ENCODE measurements at places on chromosomes 3 and 15.

GRCh38 chr3:46132565-46132964 lies 75.5 kb downstream of the CCR1 start:
- no peak for DNase-seq

GRCh38 chr3:125641891-125642290 lies 46.6 kb upstream of the OSBPL11 start:
- DNase-seq, result no peak

DNA sequence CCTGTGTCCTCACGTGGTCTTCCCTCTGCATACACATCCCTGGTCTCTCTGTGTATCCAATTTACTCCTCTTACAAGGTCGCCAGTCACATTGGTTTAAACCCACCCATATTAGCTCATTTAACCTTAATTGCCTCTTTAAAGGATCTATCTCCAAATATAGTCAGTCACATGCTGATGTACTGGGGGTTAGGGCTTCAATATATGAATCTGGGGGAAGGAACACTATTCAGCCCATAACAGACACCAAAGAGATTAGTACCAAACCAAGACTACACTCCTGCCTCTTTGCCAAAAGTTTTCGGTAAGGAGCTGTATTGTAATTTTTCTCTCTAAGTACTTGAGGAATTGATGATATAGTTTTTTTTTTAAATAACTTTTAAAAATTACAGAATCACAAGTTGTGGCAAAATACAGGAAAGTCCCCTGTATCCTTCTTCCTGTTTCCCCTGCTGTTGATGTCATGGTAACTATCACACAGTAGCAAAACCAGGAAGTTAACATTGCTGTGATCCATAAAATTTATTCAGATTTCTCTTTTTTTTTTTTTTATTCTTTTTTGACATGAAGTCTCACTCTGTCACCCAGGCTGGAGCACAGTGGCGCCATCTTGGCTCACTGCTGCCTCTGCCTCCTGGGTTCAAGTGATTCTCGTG lies 67.8 kb downstream of the SLCO3A1 start:
- no peak for DNase-seq

DNA sequence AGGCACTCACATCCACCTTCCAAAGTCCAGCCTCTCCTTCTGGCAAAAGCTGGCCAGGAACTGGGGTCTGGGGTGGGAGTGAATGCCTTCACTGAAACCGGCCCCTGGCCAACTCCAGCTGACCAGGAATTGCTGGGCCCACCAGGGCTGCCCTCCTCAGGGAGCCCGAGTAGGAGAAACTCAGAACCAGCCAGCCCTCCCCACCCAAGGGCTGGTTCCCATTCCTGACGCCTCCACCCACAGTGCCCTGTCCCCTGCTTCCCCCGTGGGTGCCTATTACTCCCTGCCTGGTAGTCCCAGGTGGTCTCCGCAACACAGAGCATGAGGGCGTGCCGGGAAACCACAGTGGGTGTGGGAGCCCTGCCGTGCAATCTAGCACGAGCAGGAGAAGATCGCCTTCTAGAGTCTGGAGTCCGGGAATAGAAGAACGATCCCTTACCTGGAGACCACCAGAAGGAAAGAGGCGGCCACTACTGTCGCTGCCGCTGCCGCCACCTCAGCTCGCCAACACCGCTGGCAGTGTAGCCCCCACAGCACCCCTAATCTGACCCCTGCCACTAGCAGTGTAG lies 178.8 kb downstream of the POTEB3 start:
- DNase-seq, result no peak

DNA sequence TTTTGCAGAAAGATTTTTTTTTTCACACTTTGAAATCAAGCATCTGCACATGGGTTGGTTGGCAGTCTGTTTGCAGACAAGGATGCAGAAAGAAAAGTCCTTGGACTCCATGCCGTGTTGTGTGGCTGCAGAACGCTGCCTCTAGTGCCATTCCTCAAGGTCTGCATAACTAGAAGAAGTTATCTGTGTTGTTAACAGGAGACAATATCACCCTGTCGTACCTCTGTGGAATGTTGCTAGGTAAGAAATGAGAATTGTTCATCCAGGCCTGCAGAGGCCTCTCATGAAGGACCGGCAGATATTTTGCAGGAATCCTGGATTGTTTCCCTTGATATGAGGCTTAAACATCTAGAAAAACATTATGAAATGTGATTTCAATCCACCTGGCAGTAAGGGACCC lies 58.5 kb upstream of the PPARG start:
- DNase-seq, result no peak

DNA sequence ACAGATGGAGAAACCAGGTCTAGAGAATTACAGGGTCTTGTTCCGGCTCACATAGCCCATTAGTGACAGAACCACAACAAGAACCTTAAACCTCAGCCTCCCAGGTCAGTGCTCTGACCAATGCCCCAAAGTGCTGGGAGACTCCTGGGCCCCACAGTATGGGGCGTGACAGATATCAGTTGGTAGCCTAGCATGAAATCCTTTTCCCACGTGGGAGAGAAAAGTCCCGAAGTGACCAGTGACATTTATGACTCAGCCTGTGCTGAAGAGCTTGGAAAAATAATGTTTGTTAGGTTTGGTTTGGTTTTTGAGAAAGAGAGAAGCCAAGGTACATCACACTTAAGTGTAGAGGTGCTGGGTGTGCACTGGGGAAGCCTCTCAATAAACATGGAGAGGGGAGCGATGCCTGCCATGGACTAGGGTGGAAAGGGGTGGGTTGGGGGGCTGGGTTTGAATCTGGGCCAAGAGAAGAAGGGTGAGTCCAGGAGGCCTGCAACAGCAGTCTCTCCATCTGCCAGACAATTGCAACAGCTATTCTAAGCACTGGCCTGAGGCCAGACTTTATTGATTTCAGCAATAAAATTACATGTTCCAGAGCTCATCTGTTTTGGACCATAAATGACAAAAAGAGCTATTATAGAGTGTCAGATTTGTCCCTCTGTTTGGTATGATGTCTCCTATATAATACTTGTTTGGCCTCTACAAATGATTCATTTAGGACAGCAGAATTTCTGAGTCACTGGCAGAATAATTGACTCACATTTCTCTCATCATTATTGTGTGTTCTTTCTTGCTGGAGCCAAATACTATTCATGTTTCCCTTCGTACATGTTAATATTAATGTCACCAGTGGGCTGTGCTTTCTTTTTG lies 43.4 kb downstream of the C2CD4A start:
- peak; percentile 54 for DNase-seq

DNA sequence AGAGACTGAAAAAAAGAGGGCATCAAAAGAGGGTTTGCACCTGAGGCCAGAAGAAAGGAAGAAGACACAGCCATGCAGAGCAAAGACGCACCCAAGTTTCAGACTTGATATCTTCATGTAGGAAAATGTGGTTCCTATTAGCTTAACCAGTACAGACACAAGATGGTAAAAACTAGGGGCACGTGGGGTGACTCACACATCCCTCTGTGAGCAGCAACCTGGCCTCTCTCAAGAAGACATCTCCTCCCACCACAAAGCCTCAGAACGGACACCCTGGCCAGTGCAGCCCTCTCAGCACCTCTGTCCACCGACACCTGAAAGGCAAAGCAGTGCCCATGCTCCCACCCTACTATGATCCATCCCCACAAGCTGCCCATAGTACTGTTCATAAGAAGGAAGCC lies 33.3 kb downstream of the GLB1 start:
- peak; percentile 51 for DNase-seq

GRCh38 chr15:35439291-35439690 lies 106.7 kb downstream of the DPH6 start:
- DNase-seq, result peak; percentile 65

DNA sequence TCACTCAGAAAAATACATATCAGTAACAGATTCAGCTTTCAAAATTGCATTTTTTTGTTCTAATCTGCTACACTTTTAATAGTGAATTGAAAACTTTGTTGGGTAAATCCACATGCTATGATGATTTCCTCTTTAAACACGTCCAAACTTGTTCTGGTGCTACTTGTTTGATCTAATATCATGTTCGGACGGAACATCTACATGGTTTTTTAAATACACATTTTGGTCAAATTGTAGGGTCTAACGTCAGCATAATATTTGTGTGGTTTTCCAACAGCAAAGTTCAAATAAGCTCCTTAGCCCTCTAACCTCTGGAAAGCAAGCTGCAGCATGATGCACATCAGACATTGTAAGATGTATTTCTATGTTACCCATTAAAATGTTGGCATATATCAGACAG lies 98.5 kb upstream of the OSTN start:
- DNase-seq, result no peak

Data from EL (cell line).